ENCODE measurements at places on chromosomes 5 and 9.
A peak's percentile ranks its signal among the peaks of the same experiment; 100 is the strongest.

- no peaks in the 10 kb centered on the region for H3K36me3 ChIP-seq
- peaks cover 20% of the 10 kb centered on the region for H3K27me3 ChIP-seq
- no peak for DNase-seq
- H3K27ac ChIP-seq, result no peak overlapping the region
- no peak overlapping the region for H3K4me3 ChIP-seq
These were observed 60.8 kb downstream of the PTPN3 start for GRCh38 chr9:109437286-109437685.

- H3K4me1 ChIP-seq, result no peaks in the 10 kb centered on the region
- no peak for DNase-seq
- H3K36me3 ChIP-seq, result peaks cover 42% of the 10 kb centered on the region
These were observed 33.9 kb downstream of the GOLGA1 start for GRCh38 chr9:124906966-124907365.

- peak overlapping the region; percentile 34 for H3K4me3 ChIP-seq
- peaks cover 59% of the 10 kb centered on the region for H3K4me1 ChIP-seq
- H3K27me3 ChIP-seq, result no peaks in the 10 kb centered on the region
- peaks cover 18% of the 10 kb centered on the region for H3K36me3 ChIP-seq
These were observed 3.9 kb downstream of the CEMIP2 start for GRCh38 chr9:71764463-71764862.

DNA sequence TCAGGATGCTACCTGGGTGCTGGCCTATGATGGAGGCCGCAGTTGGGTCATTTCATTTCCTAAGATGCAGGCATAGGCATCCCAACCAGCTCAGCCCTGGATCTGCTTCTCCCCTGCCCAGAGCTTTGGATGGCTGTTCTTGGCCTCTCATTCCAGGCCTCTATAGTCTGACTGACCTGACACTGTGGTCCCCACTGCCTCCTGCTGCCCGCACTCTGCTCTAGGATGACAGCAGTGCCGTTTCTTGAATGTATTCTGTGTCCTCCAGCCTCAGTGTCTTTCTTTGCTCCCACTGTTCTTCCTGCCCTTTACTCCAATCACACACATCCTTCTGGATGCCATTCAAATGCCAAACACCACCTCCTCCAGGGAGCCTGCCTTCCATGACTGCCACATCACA, 235.7 kb downstream of the HSPA4 start:
- H3K4me3 ChIP-seq, result no peak overlapping the region
- H3K4me1 ChIP-seq, result no peaks in the 10 kb centered on the region
- H3K36me3 ChIP-seq, result no peaks in the 10 kb centered on the region
- H3K27me3 ChIP-seq, result no peaks in the 10 kb centered on the region
- peak; percentile 12 for DNase-seq
- no peak overlapping the region for H3K27ac ChIP-seq

DNA sequence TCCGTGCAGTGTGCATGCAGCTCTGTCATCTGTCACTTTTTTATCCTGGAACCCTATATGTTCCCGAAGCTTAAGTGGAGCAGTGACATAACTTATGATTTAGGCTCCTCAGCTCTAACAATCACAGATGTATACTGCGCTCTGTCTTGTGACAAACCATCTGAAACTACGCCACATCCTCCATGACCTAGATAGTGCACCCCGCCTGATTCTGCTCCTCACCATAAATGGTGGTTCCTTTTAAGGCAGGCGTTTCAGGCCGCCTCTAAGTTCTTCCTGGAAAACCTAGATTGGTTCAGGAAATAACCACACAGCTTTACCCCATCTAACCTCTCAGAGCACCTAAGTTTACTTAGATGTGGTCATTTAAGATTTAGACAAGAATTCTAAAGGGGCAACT, 372.0 kb downstream of the CDH10 start:
- DNase-seq, result no peak
- H3K27ac ChIP-seq, result no peak overlapping the region
- H3K36me3 ChIP-seq, result no peaks in the 10 kb centered on the region
- H3K4me3 ChIP-seq, result no peak overlapping the region

DNA sequence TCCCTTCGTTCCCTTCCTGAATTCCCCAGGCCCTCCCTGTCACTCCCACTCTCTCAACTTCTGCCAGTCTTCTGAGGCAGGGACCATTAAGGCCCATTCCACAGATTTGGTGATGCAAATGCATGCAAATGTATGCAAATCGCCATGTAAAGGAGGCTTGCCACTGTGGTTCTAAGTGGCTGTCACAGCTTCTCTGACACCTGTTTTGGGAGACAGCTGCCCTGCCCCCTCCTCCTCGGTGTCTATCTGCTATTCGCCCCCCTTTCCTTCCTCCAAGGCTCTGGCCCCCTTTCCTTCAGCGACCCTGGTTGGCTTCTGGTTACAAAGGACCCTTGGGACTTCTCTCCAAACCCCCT, 10.5 kb upstream of the ARAP3 start:
- peaks cover 29% of the 10 kb centered on the region for H3K4me1 ChIP-seq
- peak overlapping the region; percentile 80 for H3K4me3 ChIP-seq

- H3K27me3 ChIP-seq, result no peaks in the 10 kb centered on the region
- no peak overlapping the region for H3K27ac ChIP-seq
- H3K4me1 ChIP-seq, result peaks cover 5% of the 10 kb centered on the region
- DNase-seq, result no peak
These were observed 103.6 kb upstream of the FST start for GRCh38 chr5:53376853-53377252.

DNA sequence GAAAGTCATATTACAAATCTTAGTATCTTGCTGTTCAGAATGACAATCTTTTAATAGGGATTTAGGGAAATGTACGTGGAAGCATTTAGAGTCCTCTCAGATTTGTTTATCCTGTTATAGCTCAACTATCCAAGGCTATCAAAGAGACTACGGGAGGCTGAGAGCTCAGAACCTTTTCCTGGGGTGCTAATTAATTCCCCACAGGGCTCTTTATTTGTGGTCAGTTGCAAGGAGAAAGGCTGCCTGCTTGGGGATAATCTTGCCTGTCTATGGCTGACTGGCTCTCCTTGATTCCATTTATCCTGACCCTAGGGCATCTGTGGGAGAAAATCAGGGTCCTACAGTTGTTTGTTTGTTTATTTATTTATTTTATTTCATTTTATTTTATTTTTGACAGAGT, 28.0 kb upstream of the RPS23 start:
- no peaks in the 10 kb centered on the region for H3K4me1 ChIP-seq
- H3K36me3 ChIP-seq, result no peaks in the 10 kb centered on the region

DNA sequence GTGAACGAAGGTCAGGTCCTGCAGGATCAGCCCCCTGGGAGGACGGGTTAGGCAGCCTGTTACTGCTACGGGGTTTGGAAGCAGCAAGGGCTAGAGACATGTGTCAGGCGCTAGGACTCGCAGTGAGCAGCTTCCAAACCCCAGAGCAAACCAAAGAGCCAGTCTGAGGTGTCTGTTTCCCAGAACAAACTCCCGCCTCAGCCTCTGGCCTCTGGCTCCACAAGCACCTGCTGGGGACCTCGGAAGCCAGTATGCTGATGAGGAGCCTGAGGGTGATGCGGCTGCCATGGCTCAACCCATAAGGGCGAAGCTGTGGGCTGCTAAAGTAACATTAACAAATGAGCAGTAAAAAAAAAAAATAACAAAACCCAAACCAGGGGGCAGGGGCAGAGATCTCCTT, 35.0 kb downstream of the PRRT1B start:
- peak overlapping the region; percentile 5 for H3K27ac ChIP-seq
- no peaks in the 10 kb centered on the region for H3K27me3 ChIP-seq
- no peak overlapping the region for H3K4me3 ChIP-seq
- no peak for DNase-seq
- peaks cover 21% of the 10 kb centered on the region for H3K4me1 ChIP-seq

DNA sequence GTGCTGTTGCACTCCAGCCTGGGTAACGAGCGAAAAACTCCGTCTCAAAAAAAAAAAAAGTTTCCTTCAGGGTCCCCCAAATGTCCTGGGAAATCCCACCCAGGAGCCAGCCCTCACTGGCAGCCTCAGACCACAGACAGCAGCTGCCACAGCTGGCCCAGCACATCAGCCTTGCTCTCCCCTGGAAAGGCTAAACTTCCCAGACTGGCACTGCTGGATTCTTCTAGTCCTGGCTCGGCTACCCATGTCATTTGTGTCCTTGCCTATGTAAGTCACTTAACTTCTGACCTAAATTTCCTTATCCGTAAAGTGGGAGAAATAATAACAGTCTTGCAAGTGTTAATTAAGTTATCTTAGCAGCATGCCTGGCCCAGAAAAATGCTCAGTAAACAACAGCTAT, 8.6 kb upstream of the PRRC2B start:
- no peak for DNase-seq
- H3K27ac ChIP-seq, result no peak overlapping the region
- H3K36me3 ChIP-seq, result no peaks in the 10 kb centered on the region
- H3K27me3 ChIP-seq, result peaks cover 2% of the 10 kb centered on the region

GRCh38 chr9:87950296-87950695, 24.0 kb downstream of the CDK20 start:
- peaks cover 31% of the 10 kb centered on the region for H3K27me3 ChIP-seq
- no peak for DNase-seq
- no peak overlapping the region for H3K4me3 ChIP-seq
- H3K36me3 ChIP-seq, result peaks cover 2% of the 10 kb centered on the region

DNA sequence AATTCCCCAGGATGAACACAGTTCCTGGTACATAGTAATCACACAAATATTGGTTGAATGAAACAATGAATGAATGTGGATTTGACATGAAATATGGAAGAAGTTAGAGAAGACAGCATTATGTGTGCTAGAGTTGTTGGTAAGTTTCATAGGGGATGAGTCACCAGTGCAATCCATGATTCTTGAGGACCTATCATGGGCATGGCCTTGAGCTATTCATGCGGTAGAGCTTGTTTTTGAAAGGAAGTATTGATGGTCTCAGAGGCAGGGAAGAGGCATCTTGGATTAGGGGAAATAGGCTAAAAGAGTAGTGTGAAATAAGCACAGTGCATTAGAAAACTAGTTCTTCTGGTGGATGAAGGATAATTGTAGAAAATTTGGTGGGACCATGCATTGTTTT, 22.1 kb downstream of the SPATA31D1 start:
- H3K27me3 ChIP-seq, result no peaks in the 10 kb centered on the region
- no peak overlapping the region for H3K4me3 ChIP-seq
- no peaks in the 10 kb centered on the region for H3K36me3 ChIP-seq
- DNase-seq, result no peak
- no peaks in the 10 kb centered on the region for H3K4me1 ChIP-seq

- no peak for DNase-seq
- H3K36me3 ChIP-seq, result no peaks in the 10 kb centered on the region
- no peaks in the 10 kb centered on the region for H3K4me1 ChIP-seq
- H3K27me3 ChIP-seq, result peaks cover 10% of the 10 kb centered on the region
- H3K4me3 ChIP-seq, result no peak overlapping the region
These were observed 267.5 kb downstream of the ZSWIM6 start for GRCh38 chr5:61599370-61600122.

DNA sequence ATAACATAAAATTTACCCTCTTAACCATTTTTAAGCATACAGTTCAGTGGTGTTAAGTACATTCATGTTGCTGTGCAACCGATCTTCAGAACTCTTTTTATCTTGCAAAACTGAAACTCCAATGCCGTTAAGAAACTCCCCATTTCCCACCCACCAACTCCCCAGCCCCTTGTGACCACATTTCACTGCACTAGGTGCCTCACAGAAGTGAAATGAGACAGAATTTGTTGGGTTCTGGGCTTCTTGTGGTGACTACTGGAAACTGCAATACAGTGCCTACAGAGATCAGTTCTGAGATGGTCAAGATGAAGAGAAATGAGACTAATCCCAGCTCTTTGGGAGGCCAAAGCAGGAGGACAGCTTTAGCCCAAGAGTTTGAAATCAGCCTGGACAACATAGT, 202.1 kb upstream of the SLC30A5 start:
- peak overlapping the region; percentile 39 for H3K27ac ChIP-seq
- no peaks in the 10 kb centered on the region for H3K27me3 ChIP-seq
- H3K4me1 ChIP-seq, result peaks cover 65% of the 10 kb centered on the region
- peak; percentile 48 for DNase-seq
- peaks cover 23% of the 10 kb centered on the region for H3K36me3 ChIP-seq

- H3K4me3 ChIP-seq, result peak overlapping the region; percentile 94
- DNase-seq, result no peak
- peak overlapping the region; percentile 90 for H3K27ac ChIP-seq
- H3K27me3 ChIP-seq, result no peaks in the 10 kb centered on the region
- peaks cover 48% of the 10 kb centered on the region for H3K4me1 ChIP-seq
These were observed 584 bp downstream of the USP20 start for GRCh38 chr9:129835860-129836223.

DNA sequence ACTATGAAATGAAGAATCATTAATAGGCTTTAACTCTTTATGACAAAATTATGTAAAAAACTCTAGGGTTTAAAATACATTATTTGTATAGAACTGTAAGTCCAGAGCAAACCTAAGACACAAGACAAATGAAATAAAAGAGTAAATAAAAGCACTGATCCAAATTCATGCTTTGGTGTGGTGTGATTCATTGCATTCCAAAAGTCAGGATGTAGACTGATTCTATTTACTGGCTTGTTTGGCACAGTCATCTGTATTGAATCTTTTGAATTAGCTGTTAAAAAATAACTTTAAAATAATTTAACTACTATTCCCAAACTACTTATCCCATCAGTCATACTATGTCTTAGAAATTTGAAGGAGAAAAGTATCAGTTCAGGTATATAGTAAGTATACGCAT, 31.1 kb downstream of the IL4 start:
- no peaks in the 10 kb centered on the region for H3K27me3 ChIP-seq
- no peak for DNase-seq
- H3K36me3 ChIP-seq, result peaks cover 55% of the 10 kb centered on the region
- no peak overlapping the region for H3K4me3 ChIP-seq
- H3K27ac ChIP-seq, result no peak overlapping the region

- H3K36me3 ChIP-seq, result no peaks in the 10 kb centered on the region
- H3K27ac ChIP-seq, result no peak overlapping the region
- H3K27me3 ChIP-seq, result peaks cover 29% of the 10 kb centered on the region
- no peaks in the 10 kb centered on the region for H3K4me1 ChIP-seq
- H3K4me3 ChIP-seq, result no peak overlapping the region
These were observed 8.2 kb upstream of the GDNF start for GRCh38 chr5:37847978-37848425.

- H3K27me3 ChIP-seq, result no peaks in the 10 kb centered on the region
- DNase-seq, result no peak
- H3K27ac ChIP-seq, result no peak overlapping the region
- no peak overlapping the region for H3K4me3 ChIP-seq
These were observed 90.1 kb downstream of the ARHGAP26 start for GRCh38 chr5:142860270-142860669.
